ENCODE measurements at places on chromosomes 12 and 14. TPM values are rescaled to one million over a fixed set of nuclear protein-coding genes. Genes with fewer than 3 reads are reported as not detected.

PLEKHH1 gene
- 48.3 TPM for total RNA-seq

PPP1R1A gene
- total RNA-seq, result 13.1 TPM

ADAM21 gene
- not detected for total RNA-seq

TSHR gene
- not detected for total RNA-seq

RPS6KA5 gene
- total RNA-seq, result 5.3 TPM
